ENCODE measurements at places on chromosomes 16 and 17.
A peak's percentile ranks its signal among the peaks of the same experiment; 100 is the strongest.

- no peak for DNase-seq
These were observed 142.4 kb downstream of the CYLD start for GRCh38 chr16:50884066-50884860.

DNA sequence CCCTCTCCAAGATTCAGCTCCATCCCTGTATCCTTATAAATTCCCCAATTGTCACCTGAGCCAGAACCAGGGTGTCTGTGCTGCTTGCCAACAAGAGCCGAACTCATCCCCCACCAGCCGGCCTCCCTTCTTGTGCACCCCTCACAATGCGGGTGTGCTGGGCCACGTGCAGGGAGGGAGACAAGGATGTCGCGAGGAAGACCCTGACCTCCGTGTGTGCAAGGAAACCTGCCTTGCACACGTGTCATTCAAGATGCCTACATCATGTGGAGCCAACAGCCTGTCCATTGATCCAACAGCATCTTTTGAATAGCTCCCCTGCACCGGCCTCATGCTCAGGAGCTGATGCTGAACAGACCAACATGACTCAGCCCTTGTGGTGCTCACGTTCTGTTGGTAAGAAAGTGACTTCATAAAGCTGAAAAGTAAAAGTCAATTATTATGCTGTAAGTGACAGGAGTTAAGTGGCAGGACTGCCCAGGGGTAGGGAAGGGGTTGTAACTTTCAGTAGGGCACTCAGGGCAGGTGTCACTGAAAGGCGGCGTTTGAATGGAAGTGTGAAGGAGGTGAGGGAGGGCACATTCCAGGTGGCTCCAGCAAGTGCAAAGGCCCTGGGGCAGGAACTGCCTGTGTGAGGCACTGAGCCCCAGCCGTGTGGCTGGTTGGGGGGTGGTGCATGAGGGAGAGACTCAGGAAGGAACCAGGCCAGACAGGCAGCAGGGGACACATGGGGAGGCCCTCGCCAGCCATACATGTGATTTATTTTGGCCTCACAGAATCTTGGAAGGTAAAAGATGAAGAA lies 302.2 kb downstream of the FOXL1 start:
- DNase-seq, result no peak

GRCh38 chr16:4535627-4536108 lies 2.9 kb downstream of the CDIP1 start:
- no peak for DNase-seq

- DNase-seq, result no peak
These were observed 87.3 kb downstream of the RPA1 start for GRCh38 chr17:1916963-1917715.

DNA sequence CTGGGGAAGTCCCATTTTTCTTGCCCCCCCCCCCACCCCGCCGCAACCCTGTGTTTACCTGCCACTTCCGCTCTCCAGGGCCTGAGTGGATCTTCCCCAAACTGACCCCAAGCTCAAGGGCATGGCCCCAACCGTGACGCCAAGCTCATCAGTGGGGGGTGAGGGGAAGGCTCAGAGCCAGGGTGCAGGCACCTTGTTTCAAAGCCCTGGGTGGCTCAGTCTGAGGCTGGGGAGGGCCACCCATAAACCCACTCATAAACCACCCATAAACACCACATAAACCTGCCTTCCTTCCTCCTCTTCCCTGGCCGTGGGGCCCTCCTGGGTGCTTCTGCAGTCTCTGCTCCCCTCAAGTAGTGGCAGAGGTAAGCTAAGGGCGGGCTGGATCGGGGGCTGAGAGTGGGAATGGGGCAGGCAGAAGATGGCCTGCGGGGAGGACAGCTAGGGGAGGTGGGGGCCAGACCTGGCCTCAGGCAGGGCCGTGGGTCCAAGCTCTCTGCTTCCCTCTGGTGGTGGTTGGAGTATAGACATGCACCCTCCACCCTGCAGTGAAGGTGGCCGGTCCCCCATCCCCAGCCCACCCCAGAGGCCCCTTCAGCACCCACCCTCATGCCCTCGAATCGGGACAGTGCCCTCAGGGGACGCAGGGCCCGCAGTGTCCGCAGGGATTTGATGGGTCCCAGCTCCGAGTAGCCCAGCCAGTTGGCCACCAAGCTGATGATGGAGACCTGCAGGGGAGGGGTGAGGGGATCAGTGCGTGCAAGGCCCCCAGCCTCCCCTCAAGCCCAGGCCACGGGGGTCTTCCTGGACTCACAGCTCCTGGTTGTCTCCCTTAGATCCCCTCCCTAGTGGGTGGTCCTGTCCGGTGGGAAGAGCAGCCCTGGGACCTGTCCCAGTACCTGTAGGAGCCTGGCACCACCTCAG lies 14.6 kb upstream of the CD79B start:
- DNase-seq, result peak; percentile 71

- no peak for DNase-seq
These were observed 22.4 kb downstream of the ABCC3 start for GRCh38 chr17:50657054-50657453.

DNA sequence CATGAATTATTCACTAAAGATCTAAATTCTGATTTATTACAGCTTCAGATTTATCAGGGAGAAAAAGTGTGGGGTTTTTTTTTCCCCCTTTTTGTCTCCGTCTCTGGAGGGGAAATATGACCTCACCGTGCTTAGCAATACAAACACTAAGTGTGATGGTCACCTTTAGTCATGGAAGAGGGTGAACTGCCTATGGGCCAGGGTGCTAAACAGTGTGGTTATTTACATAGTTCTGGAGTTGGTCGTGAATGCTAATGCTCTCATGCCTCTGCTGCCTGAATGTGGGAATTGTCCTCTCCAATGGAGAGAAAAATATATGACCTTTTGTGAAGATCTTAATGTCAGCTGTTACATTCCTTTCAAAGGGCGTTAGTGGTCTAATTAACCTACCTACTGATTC lies 44.8 kb upstream of the MSI2 start:
- peak; percentile 38 for DNase-seq

GRCh38 chr17:80104956-80105375 lies 3.6 kb downstream of the GAA start:
- no peak for DNase-seq

GRCh38 chr17:81189016-81189415 lies 23.0 kb upstream of the AATK start:
- no peak for DNase-seq

DNA sequence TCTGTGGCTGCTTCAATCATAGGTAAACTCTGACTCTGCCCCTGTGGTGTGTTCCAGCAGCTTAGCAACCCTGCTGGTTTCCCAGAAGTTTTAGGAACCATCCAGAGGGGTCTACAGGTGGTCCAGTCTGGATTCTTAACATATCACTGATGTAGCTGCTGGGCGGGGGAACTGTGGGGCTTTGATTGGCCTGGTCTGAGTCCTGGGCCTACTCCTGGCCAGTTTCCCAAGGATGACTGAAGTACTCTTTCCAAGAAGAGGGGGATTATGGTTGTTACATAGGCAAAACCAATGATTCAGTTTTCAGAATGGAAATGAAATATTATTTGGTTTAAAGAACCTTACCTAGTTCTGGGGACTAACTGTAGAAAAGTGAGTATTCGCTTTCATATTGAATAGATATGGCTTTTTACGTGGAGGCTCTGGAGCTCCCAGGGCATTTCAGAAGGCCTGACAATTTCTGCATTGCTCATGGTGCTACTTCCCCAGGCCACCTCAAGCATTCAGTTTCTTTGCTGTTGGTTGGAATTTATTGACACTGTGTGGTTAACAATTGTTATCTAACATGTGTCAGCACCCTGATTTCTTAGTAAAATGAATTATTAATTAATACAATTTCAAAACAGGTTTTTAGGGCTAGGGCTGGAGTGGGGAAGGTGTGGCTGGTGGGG lies 38.4 kb downstream of the EPN2 start:
- no peak for DNase-seq

DNA sequence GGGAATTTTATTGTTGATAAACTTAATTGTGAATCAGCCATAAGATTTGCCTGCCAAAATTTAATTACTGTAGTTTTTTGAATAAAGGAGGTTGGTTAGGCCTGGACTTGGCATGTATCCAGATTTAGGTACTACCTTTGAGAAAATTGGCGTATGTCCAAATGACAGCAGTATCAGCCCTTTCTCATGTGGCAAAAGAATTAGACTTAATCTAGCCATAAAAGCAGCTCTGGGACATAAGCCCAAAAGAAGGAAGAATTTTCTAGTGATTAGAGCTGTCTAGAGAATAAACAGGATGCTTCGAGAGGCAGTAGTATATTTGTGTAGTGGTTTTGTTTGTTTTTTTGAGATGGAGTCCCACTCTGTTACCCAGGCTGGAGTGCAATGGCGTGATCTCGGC lies 27.7 kb downstream of the PPM1E start:
- DNase-seq, result peak; percentile 3

DNA sequence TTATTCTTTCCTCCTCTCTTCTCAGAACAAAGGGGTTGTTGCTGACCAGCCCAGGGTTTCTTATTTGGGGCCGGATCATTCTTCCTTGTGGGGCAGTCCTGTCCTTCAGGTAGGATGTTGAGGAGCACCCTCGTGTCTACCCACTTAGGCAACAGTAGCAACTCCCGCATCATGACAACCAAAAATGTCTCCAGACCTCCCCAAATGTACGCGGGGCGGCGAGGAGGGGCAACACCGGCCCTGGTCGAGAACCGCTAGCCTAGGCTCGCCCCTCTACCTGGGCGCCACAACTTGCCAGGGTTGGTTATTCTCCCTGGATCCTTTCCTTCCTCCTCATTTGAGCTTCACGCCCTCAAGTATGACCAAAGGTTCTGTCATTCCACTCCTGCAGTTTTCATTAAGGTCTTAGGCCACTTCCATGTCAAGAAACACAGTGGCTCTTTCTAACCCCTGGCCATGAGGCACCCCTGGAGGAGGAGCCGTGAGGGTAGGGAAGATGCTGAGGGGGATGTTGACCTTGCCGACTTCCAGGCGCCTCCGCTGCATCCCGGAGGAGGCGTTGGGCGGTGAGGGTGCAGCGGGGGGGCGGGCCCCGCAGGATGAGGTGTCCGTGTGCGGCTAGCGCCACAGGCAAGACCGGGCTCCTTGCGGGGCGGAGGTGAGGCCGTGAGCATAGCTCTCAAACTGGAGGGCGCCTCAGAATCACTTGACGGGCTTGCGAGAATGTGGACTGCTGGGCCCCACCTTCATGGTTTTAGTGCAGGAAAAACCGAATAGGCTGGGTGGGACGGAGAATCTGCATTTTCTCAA lies 712 bp upstream of the SPECC1 start:
- DNase-seq, result peak; percentile 27

DNA sequence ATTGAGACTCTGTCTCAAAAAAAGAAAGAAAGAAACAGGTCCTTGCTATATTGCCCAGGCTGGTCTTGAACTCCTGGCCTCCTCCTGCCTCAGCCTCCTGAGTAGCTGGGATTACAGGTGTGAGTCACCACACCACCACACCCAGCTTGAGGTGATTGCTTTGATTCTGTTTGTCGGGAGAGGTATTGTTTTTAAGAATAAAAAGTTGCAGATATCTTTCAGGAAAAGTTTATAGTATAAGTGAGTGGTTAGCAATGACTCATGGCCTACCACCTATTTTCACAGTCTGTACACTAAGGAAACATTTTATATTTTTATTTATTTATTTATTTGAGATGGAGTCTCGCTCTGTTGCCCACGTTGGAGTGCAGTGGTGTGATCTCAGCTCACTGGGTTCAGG lies 45.0 kb downstream of the RHOT1 start:
- no peak for DNase-seq

DNA sequence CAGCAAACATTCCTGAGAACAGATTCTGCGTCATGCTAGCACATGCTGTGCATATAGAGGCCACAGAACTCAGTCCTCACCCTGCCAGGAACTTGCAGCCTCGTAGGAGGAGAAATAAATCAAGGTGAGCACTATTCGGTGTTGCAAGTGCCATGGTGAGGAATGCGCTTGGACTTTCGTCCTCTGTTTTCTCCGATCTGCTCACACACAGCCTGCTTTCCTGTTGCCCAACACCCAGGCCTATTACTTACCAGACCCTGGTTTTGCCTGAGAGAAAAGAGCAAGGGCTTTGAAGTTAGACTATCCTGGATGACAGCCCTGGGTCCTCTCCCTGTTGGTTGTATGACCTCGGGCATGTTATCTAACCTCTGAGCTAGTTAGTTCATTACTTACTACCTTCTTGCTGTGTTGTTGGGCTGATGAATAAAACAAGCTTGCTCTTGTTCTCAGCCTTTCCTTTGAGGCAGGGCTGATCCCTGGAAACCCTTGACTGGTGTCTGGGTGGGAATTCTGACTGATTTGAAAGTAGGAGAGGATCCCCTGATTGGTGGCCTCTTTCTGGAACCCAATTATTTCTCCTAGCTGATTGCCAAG lies 2.9 kb downstream of the ACSF2 start:
- no peak for DNase-seq

- DNase-seq, result no peak
These were observed 26.9 kb downstream of the ATAD5 start for GRCh38 chr17:30858556-30859250.

All from dermis blood vessel endothelial cell (primary cell).